ENCODE measurements at places on chromosomes 4 and X.

DNA sequence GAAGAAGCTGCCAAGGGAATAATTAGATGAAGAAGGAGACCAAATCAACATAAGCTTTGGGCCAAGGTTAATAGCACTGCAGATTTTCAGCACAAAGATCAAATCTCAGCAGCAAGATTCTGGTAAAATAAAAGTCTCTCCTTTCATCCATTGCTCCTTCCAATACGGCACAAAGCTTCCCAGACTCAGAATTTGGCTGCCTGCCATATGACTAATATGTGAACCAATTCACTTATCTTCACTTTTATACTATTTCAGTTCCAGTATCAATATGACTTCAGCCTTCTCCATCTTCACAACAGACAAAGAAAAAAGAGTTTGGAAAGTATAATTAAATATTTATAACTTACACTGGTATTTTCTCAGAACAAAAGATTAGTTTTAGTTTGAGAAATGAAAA lies 978.3 kb upstream of the GRID2 start:
- peak; percentile 0 for DNase-seq

DNA sequence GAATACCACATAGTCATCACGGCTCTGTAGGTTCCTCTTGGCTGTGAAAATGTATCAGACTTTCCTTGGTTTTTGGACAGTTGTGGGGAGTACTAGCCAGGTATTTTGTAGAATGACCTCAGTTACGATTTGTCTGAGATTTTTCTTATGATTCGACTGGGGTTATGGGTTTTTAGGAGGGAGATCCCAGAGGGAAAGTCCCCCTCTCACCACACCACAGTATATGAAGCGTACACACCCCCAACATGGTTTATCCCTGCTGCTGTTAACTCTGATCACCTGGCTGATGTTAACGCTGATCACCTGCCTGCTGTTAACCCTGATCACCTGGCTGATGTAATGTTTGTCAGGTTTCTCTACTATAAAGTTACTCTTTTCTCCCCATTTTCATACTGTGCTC lies 72.6 kb downstream of the ANAPC4 start:
- DNase-seq: no peak

DNA sequence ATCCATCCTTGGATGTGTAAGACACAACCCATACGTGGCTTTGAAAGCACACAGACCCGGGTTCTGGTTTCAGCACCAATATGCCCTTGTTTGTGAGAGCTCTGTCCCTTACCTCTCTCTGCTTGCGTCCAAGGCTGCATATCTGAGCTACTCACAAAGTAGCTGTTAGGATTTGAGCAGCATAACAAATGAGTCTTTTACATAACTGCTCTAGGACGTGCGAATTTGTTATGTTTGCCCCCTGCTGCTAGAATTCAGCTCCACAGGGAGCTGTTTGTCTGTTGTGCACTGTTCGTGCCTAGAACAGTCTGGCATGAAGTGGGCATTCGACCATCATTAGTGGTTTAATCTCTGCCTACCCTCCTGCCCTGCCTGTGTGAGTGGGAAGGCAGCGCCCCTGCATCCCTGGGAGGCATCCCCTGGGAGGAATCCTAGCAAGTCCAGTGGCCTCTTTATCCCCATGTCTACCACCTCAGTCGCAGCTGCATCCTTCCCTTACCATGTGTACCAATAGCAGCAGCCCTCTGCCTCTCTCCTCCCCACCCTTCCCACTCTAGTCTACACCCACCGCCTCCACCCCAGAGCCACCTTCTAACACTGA lies 42.1 kb downstream of the SLC2A9 start:
- no peak for DNase-seq

DNA sequence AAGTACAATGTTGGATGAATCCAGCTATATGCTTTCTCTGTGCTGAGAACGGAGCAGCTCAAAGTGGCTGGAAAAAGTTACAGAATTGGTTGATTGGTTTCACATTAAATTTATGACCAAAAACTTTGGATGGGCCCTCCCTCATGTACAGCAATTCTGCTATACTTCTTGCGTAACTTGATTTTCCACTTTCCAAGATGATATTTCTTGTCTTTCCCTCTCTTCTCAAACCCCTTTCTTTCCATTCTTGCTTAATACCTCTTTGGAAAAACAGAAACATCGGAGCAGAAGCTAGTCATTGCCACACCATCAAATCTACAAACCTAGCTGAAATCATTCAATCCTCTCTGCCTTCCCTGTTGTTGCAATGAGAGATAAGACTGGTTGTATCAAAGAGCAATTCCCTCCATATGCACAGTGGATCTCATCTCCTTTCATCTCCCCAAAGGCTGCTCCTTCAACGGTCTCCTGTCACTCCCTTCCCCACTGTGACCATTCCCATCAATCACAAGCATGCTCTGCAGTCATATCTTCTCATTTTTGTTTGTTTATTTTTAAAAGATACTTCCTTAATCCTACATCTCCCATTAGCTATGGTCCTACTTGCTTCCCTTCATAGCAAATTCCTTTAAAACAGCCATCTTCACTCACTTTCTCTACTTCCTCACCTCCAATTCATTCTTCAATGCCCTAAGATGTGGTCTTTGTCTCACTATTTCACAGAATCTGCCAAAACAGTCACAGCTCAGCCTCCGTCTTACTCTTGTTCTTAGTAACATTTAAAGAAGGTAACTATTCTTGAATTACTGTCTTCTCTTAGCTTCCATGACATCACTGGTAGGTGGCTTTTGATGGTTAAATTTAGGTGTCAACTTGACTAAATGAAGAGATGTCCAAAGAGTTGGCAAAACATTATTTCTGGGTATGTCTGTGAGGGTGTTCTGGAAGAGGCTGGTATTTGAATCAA lies 145.5 kb downstream of the FAM13A start:
- DNase-seq: no peak

- DNase-seq: no peak
Observed at GRCh38 chr4:152399246-152399645, 136.6 kb downstream of the FBXW7 start.

DNA sequence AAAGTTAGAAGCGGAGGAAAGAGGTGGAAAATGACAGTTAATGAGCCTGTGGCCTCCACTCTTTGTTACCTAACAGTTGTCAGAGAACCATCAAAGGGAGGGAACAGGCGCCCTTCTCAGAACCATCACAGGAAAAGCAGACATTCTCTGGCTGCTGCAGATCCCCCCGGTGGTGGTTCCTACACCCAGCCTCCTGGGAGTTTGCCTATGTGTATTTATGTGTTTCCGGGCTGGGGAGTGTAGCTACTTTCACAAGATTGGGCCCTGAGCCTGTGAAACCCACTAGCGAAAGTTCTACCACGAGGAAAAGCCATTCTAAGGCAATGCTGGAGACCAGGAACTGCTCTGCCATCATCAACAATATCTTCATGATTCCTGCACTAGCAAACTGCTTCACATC lies 52.7 kb upstream of the BCOR start:
- DNase-seq: no peak

DNA sequence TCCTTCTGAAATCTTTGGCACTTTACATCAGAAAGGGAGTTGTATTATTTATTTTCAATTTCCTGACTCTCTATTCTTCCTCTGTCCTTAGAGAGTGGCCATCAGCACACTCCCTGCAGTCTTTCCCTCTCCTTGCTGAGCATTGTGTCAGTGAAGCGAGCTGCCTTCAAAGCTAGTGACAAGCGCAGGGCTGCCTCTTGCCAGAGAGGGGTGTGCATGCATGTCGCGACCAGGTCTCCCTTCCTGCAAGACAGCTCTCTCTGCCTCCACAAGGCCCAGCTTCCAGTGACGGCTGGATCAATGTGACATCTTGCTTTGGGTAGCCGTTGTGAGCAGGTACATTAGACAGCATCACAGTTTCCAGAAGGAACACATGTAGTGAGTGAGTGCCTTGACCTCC lies 810.9 kb upstream of the TENM3 start:
- DNase-seq: no peak

DNA sequence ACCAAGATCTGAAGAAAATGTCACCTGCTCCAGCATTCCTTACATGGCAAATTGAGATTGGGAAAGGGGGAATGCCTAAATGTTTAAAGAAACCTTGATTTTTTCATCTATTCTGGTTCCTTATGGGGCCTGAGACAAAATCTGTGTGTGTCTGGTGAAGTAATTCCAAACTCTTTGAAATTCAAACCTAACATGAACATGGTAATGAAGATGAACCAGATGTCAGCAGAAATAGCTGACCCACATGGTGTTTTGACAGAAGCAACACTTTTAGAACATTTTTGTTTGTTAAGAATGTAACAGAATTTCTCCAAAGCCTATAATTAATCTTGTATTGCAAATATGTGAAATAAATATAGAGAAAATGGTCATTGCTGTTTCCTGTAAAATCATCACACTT lies 133.0 kb downstream of the PARM1 start:
- no peak for DNase-seq

Measured in adipocyte (in vitro differentiated cells).